ENCODE measurements at places on chromosomes 6 and 20.

DNA sequence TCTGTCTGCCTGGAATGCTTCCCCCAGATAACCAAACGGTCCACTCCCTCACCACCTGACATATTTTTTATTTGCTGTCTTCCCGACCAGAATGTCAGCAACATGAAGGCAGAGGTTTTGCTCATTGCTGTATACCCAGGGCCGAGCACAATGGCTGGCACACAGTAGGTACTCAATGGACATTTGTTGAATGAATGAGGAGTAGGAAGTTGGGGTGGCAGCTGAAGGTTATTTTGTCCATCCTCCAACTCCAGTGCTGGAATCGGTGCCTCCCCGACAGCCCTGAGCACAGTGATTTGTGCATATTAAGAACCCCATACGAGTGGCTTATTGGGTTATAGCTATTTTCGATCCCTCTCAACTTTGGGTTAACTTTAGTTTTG, 10.3 kb downstream of the DUSP15 start:
- DNase-seq = no peak

DNA sequence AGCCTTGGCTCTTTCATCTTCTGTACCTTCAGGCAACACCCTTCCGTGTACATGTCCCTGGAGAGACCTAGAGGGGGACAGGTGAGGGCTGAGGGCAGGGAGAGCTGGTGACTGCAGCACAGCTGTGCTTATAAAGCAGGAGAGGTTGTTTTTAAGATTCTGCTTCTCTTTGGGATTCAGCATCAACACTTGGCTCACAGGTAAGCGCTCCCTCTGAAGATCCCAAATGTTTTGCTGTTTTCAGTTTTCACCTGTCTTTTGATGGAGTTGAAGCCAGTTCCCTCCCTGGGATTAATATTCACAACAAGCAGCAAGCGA, 19.4 kb upstream of the TRAF3IP2 start:
- DNase-seq = no peak

- no peak for DNase-seq
Observed at GRCh38 chr6:170082531-170083187, 208.2 kb downstream of the DLL1 start.

- peak; percentile 48 for DNase-seq
Observed at GRCh38 chr6:44002067-44002592, 125.1 kb downstream of the MRPL14 start.

GRCh38 chr6:133040803-133041419, 200.2 kb upstream of the EYA4 start:
- no peak for DNase-seq

DNA sequence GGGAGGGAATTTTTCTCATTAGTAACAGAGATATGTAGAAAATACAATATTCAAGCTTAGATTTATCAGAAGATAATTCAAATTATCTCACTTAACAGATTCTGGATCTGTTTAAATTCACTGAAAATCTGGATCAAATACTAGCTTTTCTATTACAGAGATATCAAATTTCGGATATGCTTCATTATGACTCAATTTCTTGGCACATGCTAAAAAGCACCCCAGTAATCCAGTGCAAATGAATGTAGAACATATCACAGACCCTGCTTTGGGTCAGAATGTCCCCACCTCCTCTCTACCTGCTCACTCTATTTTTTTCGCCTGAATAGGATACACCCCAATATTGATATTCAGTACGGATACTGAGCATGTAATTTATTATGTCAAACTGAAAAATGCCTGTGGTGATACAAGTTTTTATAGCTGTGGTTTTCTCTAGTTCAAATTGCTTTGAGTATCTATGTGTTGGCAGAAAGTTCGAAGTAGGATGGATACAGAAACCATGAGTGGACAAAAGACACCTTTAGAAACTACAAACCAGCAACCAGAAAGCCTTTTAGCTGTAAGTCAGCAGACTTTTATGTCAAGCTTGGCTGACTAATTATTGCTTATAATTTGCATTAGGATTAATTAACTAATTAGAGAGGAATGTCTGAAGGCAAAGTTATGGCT, 290.0 kb downstream of the TFAP2B start:
- DNase-seq = no peak

DNA sequence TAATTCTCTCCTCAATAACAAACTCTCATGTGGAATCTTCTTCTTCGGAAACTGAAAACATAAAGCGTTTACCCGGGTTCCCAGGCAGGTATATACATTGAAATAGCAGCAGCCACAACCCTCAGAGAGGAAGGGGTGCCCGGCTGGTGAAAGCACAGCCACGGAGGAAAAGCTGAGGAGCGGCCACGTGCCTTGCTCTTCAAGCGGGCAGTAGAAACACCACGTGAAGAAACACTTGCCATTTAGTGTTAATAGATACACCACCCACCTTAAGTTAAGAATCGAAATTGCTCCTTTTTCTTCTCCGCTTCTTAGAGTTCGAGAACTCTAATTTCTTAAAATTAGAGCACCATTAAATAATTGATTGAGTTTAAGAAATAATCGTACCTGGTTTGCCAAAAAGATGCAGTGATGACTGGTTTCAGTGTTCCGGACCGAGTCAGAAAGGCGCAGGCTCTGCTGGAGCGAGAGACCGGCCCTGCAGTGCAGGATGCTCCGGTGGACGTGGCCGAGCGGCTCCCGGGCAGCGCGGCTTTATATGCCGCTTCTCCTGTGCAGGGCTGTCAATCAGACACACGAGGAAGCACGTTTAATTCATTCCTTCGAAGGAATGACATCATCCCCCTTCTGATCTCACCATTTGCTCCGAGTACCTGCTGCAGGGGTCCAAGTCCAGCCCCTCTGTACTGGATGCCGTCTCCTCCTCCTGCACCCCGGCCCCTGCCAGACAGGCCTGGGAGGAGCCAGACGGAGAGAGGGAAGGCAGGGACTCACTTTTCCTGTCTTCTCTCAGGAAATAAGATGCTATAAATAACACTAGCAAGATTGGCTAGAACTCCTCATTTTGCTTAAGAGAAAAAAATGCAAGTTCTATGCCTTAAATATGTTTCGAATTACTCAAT, at the start of gene THBS2:
TSS of gene THBS2 (minus strand) at position 510 of the 902 bp plus-strand sequence. CDS start 3,062 bp downstream, outside the sequence.
- DNase-seq = peak; percentile 99

GRCh38 chr6:108988296-108988695, 106.3 kb downstream of the SESN1 start:
- no peak for DNase-seq

- DNase-seq = peak; percentile 61
Observed at GRCh38 chr6:26172608-26172968, 85.4 kb downstream of the HFE start.

- peak; percentile 87 for DNase-seq
Observed at GRCh38 chr20:57212534-57213276, 53.7 kb downstream of the BMP7 start.

DNA sequence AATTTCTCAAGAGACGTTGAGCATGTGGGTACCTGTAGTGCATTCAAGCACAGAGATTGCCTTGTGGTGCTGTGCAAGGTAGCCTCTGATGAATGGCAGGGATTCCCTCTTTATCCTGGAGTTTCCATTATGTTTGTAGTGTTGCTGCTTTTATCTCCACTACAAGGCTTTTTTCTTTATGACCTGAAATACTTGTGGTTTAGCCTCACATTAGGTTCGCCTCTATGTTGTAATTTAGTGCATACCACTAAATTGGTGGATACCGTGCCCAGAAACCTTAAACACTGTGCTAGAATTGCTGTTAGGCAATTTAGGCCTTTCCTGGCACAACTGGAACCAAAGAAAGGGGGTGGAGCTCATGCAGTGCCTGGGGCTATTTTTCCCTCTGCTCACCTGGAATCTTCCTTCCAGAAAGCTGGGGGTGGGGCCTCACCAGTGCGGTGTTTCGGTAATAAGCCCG, 76.8 kb downstream of the NCOA7 start:
- peak; percentile 70 for DNase-seq

- peak; percentile 97 for DNase-seq
Observed at GRCh38 chr20:19974630-19975435, 42.3 kb upstream of the NAA20 start.

DNA sequence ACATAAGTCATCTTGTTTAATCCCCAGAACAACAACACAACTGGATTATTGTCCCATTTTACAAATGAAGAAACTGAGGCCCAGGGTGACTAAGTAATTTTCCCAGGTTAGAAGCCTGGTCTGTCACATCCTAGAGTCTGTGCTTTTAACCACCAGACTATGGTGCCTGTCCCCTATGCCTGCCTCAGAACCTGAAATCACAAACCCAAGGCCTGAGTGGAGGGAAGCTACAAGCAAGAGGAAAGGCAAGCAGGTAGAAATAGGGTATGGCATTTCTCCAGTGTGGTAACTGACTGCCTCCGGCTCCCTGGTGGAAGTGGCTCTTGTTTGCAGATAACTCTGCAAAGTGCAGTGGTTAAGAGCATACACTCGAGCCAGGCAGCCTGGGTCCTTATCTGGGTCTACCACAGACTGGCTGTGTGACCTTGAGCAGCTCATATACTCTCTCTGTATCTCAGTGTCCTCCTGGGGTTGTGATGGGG, 2.5 kb downstream of the TMEM63B start:
- DNase-seq = no peak

GRCh38 chr6:166446146-166446545, 63.4 kb upstream of the MPC1 start:
- no peak for DNase-seq

DNA sequence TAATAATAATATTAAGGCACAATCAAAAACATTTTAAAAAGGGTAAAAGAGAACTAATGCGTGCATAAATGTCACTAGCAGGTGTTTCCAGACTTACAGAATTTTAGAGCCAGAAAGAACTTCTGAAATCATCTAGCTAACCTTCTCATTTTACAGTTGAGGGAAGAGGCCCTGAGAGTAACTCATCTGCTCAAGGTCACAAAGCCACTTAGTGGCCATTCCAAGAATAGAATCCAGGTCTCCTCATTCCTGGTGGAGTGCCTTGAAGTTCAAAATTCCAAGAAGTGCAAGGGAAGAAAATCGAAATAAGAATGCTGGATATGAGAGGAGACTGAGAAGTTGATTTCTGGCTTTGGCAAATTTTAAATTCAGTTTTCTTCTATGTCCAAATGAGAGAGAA, 3.2 kb upstream of the KIAA0408 start:
- DNase-seq = no peak

DNA sequence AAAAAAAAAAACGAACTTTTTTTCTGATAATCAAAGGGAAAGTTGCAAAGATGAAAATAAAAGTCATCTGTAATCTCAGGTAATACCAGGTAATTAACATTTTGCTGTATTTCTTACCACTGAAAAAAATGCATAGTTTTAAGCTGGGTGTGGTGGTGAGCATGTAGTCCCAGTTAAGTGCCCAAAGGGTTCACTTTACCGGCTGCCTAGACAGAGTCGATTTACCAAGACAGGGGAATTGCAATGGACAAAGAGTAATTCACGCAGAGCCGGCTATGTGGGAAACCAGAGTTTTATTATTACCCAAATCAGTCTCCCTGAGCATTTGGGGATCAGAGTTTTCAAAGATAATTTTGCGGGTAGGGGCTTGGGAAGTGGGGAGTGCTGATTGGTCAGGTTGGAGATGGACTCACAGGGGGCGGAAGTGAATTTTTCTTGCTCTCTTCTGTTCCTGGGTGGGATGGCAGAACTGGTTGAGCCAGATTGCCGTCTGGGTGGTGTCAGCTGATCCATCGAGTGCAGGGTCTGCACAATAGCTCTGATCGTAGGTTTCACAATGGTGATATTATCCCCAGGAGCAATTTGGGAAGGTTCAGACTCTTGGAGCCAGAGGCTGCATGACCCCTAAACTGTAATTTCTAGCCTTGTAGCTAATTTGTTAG, 51.9 kb downstream of the RPF2 start:
- DNase-seq = no peak

DNA sequence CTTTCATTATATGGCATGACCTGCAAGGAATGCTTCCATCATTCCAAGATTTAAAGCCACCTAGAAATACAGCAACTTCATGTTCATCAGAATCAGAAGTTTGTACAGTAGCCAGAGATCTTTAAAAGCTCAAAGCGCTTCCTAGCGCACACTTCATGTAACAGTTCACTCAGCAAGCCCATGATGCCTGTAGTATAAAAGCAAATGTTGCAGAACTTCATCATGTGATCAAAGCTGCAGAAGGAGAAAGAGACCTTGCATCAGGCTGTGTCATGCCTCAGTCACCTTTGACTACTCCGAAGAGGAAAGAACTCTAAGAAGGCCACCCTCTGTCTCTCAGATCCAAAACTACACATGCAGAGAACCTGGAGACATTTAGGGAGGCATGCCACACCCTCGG, 78.5 kb downstream of the AGPAT4 start:
- DNase-seq = no peak

DNA sequence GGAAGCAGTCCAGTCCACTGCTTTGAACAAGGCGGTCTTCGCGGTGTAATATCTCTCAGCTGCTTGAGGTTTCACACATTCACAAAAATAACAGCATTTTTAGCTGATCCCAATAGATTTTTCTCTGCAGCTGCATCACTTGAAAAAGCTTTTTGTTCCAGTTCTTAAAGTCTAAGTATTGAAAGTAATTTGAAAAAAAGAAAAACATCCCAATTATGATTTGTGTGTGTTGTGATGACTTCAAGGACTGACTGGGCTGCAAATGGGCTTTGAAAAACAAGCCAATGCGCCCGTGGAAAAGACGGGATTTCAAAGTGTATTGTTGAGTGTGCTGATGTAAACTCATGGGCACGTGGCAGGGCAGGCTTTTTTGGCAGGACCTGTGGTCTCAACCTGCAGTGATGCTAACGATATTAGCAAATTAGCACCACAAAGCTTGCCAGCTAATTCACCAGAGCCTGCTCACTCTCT, 151.1 kb downstream of the TMEM242 start:
- DNase-seq = no peak

DNA sequence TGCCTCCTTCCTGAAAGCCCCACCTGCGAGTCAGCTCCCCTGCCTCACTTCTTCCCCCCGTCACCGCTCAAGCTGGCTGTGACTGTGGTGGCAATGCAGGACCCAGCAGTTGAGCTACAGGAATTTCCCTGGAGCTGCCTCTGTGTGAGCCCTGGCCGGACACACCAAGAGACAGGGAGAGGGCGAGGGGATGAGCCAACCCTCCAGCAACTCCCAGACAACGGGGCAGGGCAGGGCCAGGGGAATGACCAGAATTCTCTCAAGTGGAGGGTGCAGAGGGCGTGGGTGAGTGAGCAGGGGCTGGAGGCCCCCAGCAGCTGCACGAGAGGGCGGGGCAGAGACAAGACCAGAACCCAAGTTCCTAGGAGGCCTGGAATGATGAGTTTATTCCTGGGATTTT, 4.9 kb upstream of the ARFGAP1 start:
- no peak for DNase-seq

- DNase-seq = no peak
Observed at GRCh38 chr6:143400258-143401067, 50.0 kb downstream of the ADAT2 start.

DNA sequence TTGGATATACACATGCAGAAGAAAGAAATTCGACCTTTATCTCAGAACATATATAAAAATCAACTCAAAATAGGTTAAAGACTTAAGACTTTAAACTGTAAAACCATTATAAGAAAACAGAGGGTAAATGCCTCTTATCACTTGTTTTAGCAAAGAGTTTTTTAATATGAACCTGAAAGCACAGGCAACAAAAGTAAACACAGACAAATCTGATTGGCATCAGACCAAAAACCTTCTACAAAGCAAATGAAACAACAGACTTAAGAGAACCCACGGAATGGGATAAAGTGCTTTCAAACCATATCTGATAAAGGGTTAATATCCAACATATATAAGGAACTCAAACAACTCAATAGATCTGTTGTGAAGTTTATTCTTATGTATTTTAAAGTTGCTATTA, 309.9 kb upstream of the OPRM1 start:
- no peak for DNase-seq
